ENCODE measurements at places on chromosomes 1 and 21. TPM values are rescaled to one million over a fixed set of nuclear protein-coding genes. Genes with fewer than 3 reads are reported as not detected.

- no peak for DNase-seq
Observed at GRCh38 chr1:224205438-224205840, 22.4 kb downstream of the DEGS1 start.

GRCh38 chr1:16298653-16299052 is 53.6 kb downstream of the FBXO42 start:
- DNase-seq: peak; percentile 10

- DNase-seq: no peak
Observed at GRCh38 chr1:223704921-223705878, 7.1 kb upstream of the CAPN2 start.

GRCh38 chr1:156260896-156261295 is 13.0 kb upstream of the PAQR6 start:
- no peak for DNase-seq

- no peak for DNase-seq
Observed at GRCh38 chr1:167169642-167170041, 51.0 kb upstream of the POU2F1 start.

The ALG14 gene
- 0.40 TPM for total RNA-seq

The IFT25 gene
- 4.2 TPM for total RNA-seq

DNA sequence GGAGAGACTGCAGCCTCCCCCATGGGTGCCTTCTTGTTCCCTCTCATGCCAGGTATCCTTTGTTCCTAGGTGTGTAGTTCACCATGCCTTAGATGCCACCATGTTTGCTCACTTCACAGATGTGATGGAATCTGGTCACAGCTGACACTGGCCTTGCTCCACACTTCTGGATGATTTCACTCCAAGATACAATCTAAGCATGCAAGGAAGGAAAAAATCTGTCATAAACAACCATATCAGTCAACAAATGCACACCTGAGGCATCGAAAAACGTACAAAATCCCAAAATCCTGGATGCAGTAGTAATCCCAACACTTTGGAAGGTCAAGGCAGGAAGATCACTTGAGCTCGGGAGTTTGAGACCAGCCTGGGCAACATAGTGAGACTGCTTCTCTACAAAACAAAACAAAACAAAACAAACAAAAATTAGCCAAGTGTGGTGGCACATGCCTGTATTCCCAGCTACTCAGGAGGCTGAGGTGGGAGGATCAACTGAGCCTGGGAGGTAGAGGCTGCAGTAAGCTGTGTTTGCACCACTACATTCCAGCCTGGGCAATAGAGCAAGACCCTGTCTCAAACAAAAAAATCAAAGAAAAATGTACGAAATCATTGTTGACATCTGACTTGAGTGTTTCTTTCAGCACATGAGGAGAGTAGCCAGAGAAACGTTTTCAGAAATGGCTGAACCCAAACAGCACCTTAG is 17.1 kb upstream of the PTPRF start:
- no peak for DNase-seq

DNA sequence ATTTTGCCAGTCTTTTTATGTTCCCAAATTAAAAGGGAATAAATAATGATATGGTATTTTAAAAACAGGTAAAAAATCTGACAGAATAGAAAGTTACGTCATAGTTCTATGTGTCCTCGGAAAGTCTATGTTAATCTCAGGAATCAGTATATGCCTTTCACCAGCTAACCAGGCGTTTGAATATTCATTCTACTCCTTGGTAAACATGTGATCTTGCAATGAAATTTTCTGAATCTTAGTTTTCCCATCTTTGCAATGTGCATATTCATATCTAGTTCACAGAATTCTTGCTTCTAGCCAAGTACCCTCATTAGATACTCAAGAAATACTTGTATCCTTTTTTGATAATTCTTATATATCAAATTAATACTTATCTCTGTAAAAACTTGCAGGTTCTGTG is 179.4 kb downstream of the ZP4 start:
- no peak for DNase-seq

GRCh38 chr1:209411491-209411929 is 172.0 kb upstream of the CAMK1G start:
- DNase-seq: no peak

DNA sequence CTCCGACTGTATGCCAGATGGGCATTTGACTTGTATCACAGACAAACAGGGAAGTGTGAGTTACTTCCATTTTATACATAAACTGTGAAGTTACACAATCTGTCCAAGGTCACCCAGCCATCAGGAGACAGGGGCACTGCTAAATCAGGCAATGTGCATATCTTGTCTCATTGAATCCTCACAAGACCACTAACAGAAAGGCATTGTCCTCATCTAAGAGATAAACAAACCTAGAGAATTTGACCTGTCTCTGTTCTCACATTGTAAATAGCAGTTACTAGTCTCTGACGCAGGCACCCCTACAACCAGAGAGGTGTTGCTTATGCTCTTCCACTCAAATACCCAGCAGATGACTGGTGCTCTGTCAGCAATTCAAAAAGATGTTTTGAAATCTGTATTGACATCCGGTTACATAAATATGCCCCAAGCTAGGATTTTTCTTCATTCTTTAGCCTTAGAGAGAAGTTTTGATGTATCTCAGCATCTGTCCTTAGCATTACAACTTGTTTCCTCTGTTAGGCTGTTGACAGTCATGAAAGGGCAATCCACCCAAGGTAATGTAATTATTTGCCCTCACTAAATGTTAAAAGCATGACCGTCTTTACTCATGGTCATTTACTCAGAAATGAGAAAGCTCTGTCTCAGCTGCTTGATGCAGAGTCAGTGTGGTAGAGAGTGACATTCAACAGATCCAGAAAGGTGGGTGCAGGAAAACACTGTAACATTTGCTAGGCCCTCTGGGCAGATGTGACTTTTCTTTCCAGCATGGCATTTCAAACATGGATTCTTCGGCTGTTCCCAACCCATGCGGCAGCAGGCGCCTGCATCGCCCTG is 51.9 kb upstream of the ZNF326 start:
- no peak for DNase-seq

DNA sequence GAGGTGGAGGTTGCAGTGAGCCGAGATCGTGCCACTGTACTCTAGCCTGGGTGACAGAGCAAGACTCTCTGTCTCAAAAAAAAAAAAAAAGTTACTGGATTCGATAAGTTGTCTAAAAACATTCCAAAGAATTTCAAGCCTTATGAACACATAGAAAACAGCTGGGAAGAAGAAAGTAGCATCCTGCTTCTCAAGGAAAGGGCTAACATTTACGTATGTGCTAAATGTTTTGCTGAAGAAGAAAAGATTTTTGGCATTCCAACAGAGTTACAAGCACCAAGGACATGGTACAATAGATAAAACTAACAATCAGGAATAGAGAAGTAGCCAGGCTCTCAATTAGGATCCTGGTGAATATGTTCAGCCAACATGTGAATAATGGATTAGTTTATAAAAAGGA is 69.8 kb downstream of the HFM1 start:
- DNase-seq: no peak

- DNase-seq: no peak
Observed at GRCh38 chr1:87707411-87707810, 378.7 kb downstream of the LMO4 start.

DNA sequence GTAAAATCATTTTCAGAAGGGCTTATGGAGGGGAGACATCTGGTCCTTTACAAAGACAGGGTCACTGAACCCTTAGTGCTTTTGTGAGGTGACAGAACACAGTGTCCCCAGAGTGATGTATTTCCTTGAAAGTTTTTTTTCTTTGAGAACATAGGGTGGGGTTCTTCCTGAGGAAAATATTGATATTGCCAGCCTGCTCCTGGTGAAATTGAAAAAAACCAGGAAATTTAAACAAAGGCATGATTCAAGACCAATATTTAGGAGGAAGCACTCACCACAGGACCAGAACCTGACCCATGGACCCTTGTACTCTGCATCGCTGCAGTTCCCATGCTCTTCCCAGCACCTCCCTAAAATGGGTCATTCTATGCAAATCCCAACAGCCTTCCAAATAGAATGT is 63.7 kb downstream of the ST6GALNAC3 start:
- DNase-seq: no peak

The PEX10 gene
- total RNA-seq: 16.9 TPM

- no peak for DNase-seq
Observed at GRCh38 chr1:211842518-211842917, 12.0 kb upstream of the LPGAT1 start.

The AADACL3 gene
- total RNA-seq: not detected

The LCK gene
- 8.7 TPM for total RNA-seq

DNA sequence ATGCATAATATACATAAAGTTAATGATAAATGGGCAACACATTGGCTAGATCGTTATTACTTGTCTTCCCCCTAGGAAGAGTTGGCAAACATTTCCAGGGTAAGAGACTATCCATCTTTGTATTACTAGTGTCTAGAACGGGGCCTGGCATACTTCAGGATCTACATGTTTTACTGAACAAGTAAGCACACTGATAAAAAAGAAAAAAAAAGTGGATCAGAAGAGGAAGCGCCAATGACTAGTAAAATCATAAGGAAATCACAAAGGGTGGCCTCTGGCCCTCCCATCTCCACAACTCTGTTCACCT is 482 bp downstream of the TM2D1 start:
- DNase-seq: no peak

GRCh38 chr1:25556791-25557476 is 13.5 kb downstream of the LDLRAP1 start:
- DNase-seq: peak; percentile 57

Data from transverse colon (tissue), 4 donors.